ENCODE measurements at places on chromosomes 2 and 18.

GRCh38 chr18:65768120-65768778 is 17.4 kb downstream of the CDH7 start:
- peak; percentile 42 for DNase-seq

- no peak for DNase-seq
Observed at GRCh38 chr18:45464619-45465018, 150.7 kb upstream of the SLC14A2 start.

- no peak for DNase-seq
Observed at GRCh38 chr2:195451160-195451559, 205.9 kb upstream of the SLC39A10 start.

DNA sequence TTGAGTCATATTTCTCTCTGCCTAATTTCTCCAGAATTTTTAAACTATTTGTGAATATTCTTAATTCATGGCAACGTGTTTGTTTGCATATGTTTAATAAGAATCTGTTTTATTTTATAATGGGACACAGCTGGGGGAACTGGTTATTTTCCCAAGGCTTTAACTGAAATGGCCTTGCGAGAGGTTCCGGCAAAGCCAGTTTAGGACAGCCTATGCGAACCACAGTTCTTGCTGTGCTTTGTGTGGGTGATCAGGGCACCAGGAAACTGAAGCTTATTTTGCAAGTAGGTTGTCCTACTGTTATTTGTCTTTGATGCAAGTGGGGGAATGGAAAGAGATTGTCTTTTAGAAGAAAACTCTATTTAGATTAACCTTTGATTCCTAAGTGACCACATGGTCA is 6.5 kb downstream of the ANKMY1 start:
- no peak for DNase-seq

- no peak for DNase-seq
Observed at GRCh38 chr18:8943900-8944870, 158.3 kb upstream of the NDUFV2 start.

DNA sequence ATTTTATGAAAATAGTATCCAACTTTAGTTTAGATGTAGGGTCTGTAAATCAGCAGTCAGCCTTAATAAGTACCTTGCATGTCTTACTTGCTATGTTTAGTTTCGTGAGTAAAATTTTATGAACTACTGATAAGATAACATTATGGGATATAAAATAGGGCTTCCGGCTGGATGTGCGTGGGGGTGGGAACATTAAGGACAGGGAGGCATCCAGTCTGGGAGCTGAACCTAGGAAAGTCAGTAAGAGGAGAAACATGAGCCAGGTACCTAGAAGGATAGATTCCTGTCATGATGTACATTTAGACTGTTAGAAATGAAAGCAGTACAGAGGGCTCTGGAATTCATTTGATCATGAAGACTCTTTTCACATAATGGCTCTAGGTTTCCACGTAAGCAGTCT is 12.7 kb upstream of the KCNJ13 start:
- DNase-seq, result no peak

- DNase-seq, result no peak
Observed at GRCh38 chr18:8792688-8793316, 87.4 kb downstream of the MTCL1 start.

DNA sequence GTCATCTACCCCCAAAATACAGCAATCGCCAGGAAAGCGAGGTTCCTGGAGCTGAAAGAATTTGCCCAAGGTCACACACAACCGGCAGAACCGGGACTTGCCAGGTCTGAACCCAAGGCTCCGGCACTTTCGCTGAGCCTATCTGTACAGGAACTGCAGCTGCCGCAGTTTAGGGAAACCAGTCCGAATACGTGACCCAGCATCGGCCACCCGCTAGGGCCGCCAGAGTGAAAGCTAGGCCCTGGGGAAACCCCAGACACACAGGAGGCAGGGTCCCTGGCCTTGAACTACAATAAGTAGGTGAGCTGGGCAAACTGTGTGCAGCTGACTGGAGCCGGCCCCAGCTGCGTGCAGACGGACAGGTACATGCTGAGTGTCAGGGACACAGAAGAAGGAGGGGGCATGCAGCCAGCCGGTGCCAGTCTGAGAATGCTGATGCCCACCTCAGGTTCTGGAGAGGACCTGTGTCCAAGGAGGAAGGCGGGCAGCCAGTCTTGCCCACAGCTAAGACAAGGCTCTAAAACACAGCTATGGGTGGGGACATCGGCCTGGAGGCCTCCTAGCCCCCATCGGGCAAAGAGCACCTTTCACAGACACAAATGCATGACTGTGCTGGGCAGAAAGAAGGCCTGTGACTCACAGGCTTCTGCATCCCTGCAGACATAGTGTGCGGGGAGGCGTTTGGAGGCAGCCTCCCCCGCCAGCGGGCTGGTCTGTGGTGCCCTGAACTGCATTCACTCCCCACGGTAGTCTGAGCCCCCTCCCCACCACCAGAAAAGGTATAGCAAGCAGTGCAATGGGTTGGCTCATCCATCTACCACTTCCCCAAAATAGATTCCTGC is 107.4 kb upstream of the ID2 start:
- no peak for DNase-seq

GRCh38 chr2:46225150-46225625 is 72.0 kb upstream of the EPAS1 start:
- no peak for DNase-seq

- no peak for DNase-seq
Observed at GRCh38 chr2:2183176-2183575, 147.9 kb downstream of the MYT1L start.

GRCh38 chr2:120497261-120497977 is 151.5 kb downstream of the INHBB start:
- no peak for DNase-seq

- DNase-seq, result peak; percentile 45
Observed at GRCh38 chr2:142130111-142131009, 456 bp downstream of the LRP1B start.
